PC-3 (cell line): ENCODE measurements at places on chromosomes 4 and X. TPM values are rescaled to one million over a fixed set of nuclear protein-coding genes. Genes with fewer than 3 reads are reported as not detected.
A peak's percentile ranks its signal among the peaks of the same experiment; 100 is the strongest.

DNA sequence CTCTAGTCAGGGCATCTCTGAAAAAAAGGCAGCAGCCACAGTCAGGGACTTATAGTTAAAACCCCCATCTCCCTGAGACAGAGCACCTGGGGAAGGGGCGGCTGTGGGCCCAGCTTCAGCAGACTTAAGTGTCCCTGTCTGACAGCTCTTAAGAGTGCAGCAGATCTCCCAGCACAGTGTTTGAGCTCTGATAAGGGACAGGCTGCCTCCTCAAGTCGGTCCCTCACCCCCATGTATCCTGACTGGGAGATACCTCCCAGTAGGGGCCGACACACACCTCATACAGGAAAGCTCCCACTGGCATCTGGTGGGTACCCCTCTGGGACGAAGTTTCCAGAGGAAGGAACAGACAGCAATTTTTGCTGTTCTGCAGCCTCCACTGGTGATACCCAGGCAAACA is 129.0 kb downstream of the ANXA5 start:
- DNase-seq = no peak

MSN gene
- 308 and 350 TPM in 2 replicates for total RNA-seq

DNA sequence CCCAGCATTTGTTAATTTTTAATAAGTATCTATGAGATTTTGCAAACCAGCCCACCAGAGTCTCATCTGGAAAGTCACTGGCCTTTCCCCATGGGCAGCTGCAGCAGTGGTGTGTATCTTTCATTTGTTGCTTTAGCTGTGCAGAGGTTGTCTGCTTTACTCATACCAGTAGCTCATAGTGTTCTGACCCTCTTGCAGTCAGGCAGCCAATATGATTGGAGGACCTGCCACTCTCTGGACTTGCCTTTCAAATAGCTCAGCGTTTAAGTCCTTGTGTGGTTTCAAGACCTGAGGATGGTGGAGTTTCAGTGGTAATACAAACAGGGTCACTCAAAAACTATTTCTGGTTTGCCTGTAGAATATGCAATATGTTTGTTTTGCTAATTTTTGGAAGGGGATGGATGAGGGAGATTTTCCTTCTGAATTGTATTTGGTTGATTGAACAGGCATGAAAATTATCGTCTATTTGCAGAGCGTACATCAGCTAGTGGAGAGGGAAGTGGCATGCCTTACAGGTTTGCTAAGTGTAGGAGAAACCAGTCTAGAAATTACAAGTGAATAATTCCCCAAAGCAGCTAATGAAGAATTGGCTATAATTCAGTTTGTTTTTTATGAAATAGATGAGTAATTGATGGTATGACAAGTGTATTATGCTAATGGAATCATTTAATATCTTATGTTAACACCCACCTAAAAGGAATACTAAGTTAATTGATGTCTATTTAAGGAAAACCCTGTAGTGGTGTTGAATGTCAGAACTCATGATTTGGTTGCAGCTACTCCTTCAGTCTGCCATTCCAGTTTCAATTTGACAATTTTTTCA is 8.9 kb downstream of the POLA1 start:
- DNase-seq = no peak

- no peak for DNase-seq
Observed at GRCh38 chr4:70712604-70713452, 8.9 kb upstream of the RUFY3 start.

GRCh38 chrX:150217609-150218008 is 145.5 kb upstream of the MAMLD1 start:
- DNase-seq = no peak

GRCh38 chr4:121277194-121278105 is 103.4 kb downstream of the QRFPR start:
- peak; percentile 47 for DNase-seq

GRCh38 chr4:73701116-73701515 is 39.3 kb upstream of the CXCL8 start:
- DNase-seq = peak; percentile 63

- peak; percentile 73 for DNase-seq
Observed at GRCh38 chrX:120732461-120732860, 102.6 kb upstream of the C1GALT1C1 start.

- DNase-seq = peak; percentile 30
Observed at GRCh38 chr4:37440501-37440900, 196.0 kb downstream of the NWD2 start.

DNA sequence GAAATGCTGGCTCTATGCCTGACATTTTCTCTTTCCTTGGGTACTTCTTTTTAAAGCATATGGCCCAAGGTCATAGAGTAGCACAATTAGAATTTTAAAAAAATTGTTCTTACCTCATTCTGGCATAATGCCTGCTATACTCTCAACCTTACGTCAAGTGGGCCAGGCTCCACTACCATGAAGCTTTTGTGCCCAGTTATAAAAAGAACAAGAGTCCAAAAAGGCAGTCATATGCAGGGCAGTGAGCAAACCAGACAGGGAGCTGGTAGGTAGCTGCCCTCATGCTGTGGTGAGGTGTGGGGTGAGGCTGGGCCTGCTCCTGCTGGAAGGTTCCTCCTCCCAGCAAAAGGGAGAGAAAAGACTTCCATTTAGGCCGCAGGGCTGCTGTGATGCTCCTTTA is 64.4 kb upstream of the UCP1 start:
- DNase-seq = no peak

GRCh38 chrX:125710403-125711062 is 390.9 kb downstream of the TEX13C start:
- DNase-seq = no peak

SFRP2 gene
- total RNA-seq = not detected in 2 replicates

DNA sequence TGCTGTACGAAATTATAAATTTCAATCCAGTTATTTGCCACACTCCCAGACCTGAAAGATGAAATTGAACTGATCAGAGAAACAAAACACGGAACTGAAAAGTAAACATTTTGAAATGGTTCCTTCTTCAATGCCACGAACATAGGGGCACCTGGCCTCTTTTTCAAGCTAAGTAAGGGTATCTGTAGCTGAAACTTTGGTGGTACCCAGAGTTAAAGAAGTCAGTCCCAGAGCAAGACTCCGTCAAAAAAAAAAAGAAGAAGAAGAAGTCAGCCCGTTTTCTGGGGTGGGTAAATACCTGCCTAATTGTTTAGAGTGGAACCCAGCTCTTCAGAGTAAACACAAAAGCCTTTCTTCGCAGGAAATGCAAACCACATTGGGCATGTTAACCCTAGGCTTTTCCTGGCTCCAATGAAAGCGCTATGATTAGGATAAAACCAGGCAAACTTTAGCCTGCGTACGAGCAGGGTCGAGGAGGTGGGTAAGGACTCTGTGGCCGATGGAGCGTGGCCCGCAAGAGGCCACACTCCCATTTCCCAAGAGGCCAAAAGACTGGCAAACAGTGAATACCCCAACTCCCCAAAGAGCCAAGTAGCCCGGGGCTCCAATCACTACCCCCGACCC is 1.3 kb downstream of the ANTXR2 start:
- DNase-seq = peak; percentile 17

- DNase-seq = peak; percentile 68
Observed at GRCh38 chr4:56129431-56129861, 180.7 kb downstream of the CEP135 start.

WDR1 gene
- total RNA-seq = 148 and 150 TPM in 2 replicates

- DNase-seq = peak; percentile 31
Observed at GRCh38 chrX:153926858-153927671, 1.0 kb upstream of the ARHGAP4 start.

HAND2 gene
- total RNA-seq = not detected in 2 replicates

DNA sequence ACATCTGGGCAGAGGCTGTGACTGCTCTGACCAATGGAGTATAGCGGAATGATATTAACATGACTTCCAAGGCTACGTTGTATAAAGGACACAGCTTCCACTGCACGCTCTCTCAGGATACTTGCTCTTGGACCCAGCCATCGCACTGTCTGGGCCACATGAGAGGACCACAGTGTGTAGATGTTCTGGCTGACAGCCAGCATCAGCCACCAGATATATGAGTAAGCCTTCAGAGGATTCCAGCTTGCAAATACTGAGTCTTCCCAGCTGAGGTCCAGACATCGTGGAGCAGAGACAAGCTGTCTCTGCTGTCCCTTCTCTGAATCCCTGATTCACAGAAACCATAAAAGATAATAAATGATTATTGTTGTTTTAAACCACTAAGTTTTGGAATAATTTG is 146.8 kb upstream of the USP9X start:
- DNase-seq = peak; percentile 33

DNA sequence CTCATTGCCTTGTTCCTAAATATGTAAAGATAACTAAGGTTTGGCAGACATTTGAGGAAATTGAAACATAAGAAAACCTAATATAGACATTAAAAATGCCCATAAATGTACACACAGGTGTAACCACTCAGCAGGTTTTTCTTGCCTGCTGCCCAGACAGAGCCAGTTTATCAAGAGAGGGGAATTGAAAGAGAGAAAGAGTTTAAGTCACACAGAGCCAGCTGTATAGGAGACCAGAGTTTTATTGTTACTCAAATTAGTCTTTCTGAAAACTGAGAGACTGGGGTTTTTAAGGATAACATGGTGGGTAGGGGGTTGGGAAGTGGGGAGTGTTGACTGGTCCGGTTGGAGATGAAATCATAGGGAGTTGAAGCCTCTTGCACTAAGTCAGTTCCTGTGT is 119.0 kb downstream of the CFAP299 start:
- peak; percentile 55 for DNase-seq

GRCh38 chr4:176844448-176844847 is 51.7 kb upstream of the VEGFC start:
- no peak for DNase-seq

DNA sequence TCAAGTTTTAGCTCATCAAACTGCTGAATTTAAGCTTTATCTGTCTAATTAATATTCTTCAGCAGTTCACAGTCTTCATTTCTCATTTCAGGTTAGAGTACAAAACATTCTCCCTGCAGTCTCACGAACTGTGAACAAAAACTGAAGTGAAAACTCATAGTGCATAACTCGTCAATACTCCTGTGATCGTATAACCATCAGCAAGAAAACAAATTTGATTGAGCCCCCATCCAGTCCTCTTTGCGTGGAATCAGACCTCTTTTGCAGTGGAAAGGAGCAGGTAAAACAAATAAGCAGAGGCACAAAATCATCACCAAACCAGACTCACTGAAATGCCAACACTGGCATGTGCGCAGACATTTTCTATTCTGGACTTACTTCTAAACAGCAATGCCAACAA is 12.7 kb downstream of the ADAM29 start:
- no peak for DNase-seq

ADGRA3 gene
- total RNA-seq = 29.0 and 35.7 TPM in 2 replicates

- DNase-seq = no peak
Observed at GRCh38 chr4:89242216-89242615, 65.4 kb downstream of the GPRIN3 start.

CA5B gene
- 8.5 and 12.3 TPM in 2 replicates for total RNA-seq

JCHAIN gene
- total RNA-seq = not detected in 2 replicates

GRCh38 chrX:134865682-134866255 is 125.0 kb upstream of the SMIM10 start:
- no peak for DNase-seq

DNA sequence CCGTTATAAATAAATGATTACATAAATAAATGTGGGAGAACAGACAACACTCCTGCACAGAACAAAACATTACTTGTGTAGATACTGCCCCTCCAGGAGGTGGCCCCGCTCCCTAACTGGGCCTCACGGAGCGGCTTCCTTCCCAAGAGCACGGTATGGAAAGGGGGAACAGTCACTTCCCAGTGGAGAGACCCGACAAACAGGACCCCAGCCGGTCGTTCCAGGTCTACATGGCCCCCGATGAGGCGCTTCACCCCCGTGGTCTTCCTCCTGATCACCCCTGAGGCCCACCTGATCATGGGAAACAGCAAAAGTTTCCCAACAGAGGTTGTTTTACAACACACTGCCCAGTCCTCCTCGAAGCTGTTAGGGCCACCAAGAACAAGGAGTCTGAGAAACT is 6.6 kb upstream of the SLC6A8 start:
- no peak for DNase-seq

DNA sequence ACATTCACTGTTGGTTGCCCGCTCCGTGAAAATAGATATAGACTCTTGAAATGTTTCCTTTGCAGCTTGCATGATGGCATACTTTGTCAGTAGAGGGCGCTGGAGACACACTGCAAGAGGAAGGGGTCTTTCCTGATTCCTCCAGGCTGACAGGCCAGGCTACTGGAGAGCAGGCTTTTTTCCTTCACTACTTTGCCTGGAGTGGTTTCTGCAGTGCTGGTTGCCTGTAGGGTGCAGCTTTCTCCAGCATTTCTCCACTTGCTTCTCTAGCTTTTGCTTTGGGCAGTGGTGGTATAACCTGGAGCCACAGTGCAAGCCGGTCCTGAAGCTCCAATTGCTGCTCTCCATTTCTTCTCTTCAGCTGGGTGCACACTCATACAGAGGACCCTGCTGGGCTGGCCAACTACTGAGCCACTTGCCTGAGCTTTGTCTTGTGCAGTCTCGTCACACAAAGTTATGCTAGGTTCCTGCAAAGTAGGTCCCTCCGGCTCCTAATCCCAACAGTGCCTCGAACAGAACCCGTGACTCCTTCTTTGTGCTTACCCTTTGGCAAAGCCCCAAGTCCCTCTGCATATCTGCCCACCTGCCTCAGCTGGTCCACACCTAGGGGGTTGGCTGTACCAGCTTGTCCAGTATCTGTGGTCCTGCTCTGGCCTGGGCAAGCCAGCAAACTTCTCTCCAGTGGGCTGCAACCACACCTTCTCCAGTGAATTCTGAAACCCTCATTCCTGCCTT is 46.3 kb downstream of the RASSF6 start:
- DNase-seq = peak; percentile 91

GPR101 gene
- total RNA-seq = not detected in 2 replicates

GPRIN3 gene
- total RNA-seq = not detected in 2 replicates
